Germinal center (tissue), 1 donor: ENCODE measurements at places on chromosomes 2 and 18.

- DNase-seq: no peak
Measured at GRCh38 chr18:8601277-8602032, 7.8 kb upstream of the RAB12 start.

GRCh38 chr2:144619760-144620159 lies 99.8 kb upstream of the ZEB2 start:
- DNase-seq: no peak

DNA sequence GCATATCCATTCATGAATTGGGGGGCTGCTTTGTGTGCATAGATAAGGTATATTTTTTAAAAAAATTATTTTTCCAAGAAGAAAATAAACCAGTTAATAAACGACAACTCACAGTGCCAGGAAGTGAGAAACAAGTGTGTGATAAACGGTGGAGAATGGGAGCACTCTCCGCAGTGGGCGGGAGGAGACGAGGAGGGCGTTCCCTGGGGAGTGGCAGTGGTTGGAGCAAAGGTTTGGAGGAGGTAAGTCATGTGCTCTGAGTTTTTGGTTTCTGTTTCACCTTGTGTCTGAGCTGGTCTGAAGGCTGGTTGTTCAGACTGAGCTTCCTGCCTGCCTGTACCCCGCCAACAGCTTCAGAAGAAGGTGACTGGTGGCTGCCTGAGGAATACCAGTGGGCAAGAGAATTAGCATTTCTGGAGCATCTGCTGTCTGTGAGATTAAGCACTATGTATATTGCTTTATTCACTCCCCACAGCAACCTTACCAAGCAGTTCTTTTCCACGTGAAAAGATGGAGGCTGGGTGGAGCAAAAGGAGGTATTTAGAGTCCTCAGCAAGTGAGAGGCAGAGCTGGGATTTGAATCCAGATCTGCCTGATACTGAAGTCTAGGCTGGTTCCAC lies 27.0 kb upstream of the CASP8 start:
- DNase-seq: peak; percentile 79

GRCh38 chr2:85926931-85927661 lies 38.3 kb upstream of the ST3GAL5 start:
- DNase-seq: no peak

- DNase-seq: no peak
Measured at GRCh38 chr2:38016219-38016618, 59.7 kb downstream of the CYP1B1 start.

DNA sequence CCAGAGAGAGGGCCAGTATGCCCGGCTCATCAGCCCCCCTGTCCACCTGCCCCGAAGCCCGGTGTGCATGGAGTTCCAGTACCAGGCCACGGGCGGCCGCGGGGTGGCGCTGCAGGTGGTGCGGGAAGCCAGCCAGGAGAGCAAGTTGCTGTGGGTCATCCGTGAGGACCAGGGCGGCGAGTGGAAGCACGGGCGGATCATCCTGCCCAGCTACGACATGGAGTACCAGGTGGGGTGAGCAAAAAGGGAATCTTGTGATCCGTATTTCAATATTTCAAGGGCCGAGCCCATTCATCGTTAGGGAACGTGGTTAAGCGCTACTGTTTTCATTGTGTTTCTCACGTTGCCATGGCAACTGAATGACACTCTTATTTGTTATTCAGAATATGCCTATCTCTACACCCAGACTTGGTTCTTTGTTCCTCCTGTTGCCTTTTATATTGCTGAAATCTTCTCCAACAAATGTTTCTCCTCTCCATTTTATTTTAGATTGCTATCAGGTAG lies 81.5 kb downstream of the NRP2 start:
- peak; percentile 24 for DNase-seq

DNA sequence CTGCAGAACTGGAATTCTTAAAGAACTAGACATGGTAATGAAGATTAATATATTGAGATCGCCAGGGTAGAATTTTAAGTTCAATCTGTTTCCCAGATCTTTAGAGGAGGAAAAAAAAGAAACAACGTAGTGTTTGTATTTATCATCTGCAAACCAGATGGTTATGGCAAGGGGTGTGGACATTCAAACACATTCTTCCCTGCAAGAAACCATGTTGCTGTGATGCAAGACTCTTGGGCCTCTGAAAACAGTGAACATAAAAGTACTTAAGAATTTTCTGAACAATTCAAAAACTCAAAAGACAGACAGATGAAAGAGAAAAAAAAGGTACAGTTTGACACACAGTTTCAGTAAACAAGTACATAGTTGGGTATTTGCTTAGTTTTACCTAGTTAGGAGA lies 35.6 kb downstream of the COL5A2 start:
- no peak for DNase-seq

- DNase-seq: no peak
Measured at GRCh38 chr2:236613612-236614011, 44.0 kb downstream of the ACKR3 start.

- DNase-seq: no peak
Measured at GRCh38 chr2:68344031-68344430, 21.1 kb upstream of the PLEK start.

- DNase-seq: no peak
Measured at GRCh38 chr18:29174891-29175290, 998.0 kb upstream of the CDH2 start.

- no peak for DNase-seq
Measured at GRCh38 chr2:71666094-71666474, 212.7 kb downstream of the DYSF start.

DNA sequence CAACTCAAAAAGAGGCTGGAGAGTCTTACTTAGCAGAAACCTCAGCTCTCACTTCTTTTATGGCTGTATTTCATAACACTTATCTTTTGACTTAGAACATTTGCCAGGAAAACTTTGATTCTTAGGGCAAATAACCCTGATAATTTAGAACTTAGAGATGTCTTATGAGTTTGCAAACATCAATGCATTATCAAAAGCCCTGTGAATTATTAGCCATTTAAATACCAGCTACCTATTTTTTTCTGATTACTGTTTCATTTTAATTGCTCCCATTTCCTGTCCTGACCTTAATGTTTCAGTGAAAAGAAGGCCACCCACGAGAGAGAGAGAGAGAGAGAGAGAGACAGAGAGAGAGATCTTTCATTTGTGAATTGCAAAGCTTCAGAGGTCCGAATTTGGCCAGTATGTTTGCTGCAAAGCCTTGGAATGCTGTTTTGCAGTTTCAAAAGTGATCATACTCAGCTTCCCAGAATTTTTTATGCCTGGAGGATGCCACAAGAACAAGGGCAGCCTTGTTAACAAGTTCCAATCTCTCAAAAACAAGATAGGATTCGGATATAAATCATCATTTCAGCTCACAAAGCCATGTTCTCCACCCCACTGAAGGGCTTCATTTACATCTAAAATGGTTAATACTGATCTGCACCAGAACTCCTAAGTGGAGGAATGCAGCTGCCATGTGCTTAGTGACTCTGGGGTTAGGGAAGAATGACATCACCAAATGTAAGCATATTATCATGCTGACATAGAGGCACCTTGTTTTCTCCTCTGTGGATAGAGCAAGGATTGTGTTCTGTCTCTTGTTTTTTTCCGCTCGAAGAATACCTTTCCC lies 478.2 kb downstream of the ARHGAP15 start:
- DNase-seq: no peak

DNA sequence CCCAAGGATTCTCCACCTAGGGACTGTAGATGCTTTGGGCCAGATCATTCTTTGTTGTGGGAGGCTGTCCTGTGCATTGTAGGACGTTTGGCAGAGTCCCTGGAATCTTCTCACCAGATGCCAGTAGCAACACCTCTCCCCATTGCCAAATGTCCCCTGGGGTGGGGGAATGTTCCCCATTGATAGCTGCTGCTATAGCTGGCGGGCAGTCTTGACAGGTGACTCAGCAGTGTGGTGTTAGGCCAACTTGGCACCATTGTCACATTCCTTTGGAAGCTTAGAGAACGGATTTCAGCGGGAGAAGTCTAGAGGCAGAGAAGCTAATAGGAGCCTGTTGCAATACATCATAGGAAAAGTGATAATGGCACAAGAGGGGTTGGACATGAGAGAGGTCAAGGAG lies 495.7 kb upstream of the SMIM21 start:
- DNase-seq: no peak

DNA sequence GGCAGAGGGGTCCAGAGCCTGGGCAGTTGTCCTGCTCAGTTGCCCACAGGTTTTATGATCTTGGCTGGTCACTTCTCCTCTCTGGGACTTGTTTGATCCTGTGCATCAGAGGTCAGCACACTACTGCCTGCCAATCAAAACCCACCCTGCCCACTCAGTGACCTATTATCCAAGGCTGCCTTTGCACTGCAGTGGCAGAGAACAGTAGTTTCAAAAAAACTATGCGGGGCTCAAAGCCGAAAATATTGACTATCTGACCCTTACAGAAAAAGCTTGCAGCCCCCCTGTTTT lies 218.2 kb downstream of the CYP26B1 start:
- no peak for DNase-seq

- DNase-seq: no peak
Measured at GRCh38 chr2:238791354-238791753, 56.5 kb upstream of the TWIST2 start.

DNA sequence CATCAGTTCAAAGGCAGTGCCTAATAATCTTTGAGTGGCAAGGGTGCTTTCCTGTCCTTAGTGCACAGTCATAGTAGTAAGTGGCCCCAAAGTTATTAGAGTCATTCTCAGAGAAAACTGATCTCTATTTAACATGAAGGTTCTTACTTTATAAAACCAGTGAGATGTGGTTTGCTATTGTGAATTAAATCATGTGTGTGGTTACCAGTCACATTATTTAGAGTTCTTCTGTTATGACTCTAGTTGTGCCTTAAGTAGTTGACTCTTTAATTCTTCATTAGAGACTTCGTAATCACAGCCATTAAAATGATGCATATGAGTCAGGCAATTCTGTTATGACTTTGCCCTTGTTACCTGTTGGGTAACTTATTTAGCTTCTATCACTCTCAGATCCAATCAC lies 1392.9 kb upstream of the ACVR2A start:
- no peak for DNase-seq

DNA sequence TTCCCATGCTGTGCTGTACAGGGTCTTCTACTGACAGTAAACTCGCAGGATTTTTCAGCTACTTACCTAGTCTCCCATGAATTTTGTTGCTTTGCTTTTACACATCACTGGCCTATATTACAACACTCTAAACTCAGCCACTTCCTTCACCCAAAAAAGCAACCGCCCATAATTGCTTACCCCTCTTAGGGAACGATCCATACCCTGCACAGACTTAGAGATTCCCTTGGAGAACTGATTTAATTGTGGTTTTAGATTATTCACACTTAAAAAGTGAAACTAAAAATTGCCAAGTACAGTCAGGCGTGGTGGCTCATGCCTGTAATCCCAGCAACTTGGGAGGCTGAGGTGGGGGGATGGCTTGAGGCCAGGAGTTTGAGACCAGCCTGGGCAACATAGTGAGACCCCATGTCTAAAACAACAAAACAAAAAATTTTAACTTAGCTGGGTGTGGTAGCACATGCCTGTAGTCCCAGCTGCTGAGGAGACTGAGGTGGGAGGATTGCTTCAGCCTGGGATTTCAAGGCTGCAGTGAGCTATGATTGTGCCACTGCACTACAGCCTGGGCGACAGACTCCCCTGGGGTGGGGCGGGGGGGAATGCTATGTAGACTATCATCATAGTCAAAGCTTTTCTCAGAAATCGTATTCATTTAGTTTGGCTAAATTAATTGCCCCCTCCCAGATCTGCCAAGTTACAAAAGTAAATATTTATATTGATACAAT lies 19.3 kb downstream of the MRPL30 start:
- DNase-seq: no peak

DNA sequence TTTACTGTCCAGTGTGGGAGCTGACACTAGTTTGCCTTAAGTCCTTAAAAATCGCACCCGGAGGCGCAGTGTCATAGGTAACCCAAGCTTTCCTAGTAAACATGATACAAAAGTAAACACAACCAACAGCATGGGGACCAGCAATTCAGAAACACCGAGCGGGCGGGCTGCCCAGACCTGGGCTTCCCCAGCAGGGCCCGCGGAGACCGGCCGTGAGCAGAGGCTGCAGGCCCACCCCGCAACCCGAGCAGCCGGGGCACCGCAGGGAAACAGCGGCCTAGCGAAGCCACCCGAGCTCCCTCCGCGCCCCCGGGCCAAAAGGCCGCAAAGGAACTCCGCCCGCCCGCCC lies 296 bp downstream of the TTC21B start:
- no peak for DNase-seq

GRCh38 chr2:110946902-110947301 lies 173.8 kb upstream of the BCL2L11 start:
- no peak for DNase-seq

GRCh38 chr2:82491591-82491990 lies 1967.5 kb downstream of the SUCLG1 start:
- DNase-seq: no peak

DNA sequence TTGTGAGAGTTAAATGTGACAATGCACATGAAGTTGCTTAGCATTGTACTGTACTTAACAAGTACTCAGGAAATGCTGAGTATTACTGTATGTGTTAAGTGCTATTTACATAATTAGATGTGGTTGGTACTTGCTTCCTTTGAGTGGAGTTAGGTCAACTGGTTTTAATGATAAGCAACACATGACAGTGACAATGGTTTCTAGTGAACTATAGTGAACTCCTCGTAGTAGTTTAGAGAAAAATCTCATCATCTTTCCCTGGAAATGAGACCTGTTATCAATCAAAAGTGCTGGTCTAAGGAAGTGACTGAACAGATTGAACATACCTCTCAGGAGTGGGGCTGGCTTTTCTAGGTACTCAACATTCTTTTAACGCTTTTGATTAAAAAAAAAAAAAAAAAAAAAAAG lies 29.2 kb upstream of the ZDBF2 start:
- peak; percentile 14 for DNase-seq

DNA sequence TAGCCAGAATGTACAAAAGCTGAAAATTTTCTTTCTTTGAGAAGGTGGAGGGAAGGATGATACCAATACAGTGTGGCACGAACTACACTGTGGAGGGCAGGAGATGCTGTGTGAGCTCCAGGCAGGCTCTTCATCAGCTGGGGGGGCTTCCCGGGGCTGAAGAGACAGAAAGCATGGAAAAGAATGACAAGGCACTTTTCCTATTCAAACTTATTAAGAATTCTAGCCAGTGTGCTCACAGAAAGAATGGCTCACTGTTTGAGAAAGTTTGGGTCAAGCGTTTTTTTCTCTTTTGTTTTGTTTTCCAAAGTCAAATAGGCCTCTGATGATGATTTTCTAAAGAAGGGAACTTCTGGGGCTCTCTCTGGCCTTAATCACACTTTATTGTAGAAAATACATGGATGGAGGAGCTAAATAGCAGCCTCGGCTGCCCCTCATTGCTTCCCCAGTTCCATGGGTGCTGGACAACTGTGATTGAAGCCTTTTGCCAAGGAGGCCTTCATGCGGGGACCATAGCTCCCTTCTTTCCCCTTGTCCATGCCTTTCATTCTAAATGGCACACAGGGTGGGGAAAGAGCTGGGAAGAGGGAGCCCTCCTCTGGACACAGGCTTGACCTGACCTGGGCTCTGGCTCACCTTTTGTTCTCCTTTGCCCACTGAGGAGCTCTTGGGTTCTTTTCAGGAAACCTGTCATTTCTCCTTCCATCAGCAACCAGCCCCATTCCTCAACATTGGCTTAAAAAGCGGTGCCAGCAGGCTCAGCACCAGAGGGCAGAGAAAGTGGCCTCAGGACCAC lies 130.6 kb downstream of the TDRD15 start:
- no peak for DNase-seq

- no peak for DNase-seq
Measured at GRCh38 chr18:51350081-51350480, 152.6 kb upstream of the MEX3C start.

- DNase-seq: no peak
Measured at GRCh38 chr2:180352620-180353019, 345.5 kb upstream of the CWC22 start.
